Sciatic nerve (tissue), 2 donors: ENCODE measurements at places on chromosomes 3 and 15.

DNA sequence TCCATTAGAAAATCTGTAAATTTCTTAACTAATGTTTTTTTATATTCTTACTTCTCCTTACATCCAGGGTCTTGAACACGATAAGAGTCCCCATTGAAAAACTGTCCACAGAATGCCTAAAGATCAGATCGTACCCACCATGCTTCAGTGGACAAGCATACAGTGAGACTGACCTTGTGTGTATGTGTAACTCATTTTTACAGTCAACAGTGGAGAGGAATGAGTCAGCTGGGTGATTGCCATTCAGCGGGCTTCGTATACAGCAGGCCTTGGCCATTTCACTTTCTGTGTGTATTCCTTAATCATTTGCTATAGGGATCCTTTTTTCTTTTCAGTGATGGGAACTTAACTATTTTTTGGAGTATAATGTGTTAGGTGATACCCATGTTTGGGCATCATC, 10.6 kb downstream of the PARP14 start:
- no peak for DNase-seq

GRCh38 chr3:13011573-13012220, 61.5 kb downstream of the IQSEC1 start:
- no peak for DNase-seq

DNA sequence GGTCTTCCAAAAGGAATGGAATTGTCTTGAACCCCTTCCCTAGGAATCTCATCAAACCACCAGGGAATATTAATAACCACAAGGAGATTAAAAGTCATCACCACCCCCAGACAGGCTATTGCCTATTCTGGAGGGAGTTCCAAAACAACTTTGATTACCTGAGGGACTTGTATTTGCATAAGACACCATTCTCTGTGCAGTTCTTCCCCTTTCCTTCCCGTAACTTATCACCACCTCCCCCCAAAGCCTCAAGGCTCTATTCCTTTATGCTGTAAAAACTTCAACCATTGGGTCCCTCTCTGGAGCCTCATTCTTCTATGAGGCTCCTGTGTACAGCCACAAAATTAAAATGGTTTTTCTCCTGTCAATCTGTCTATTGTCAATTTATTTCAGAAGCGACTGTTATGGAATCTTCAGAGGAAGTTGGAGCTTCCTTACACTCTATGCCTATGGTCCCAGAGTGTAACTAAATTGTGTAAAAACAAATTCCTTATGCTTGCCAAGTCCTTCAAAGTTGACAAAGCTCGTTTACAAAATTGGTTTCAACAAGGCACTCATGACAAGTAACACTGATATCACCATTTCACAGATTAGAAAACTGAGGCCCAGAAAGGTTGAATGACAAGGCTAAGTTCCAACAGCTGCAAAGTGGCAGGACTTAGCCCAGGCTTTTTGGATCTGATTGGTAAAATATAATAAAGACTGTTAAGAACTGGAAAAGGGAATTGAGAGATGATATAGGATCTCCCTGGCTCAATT, 68.3 kb upstream of the HERC1 start:
- no peak for DNase-seq

GRCh38 chr3:164023480-164023879, 1054.8 kb downstream of the SI start:
- DNase-seq: no peak

DNA sequence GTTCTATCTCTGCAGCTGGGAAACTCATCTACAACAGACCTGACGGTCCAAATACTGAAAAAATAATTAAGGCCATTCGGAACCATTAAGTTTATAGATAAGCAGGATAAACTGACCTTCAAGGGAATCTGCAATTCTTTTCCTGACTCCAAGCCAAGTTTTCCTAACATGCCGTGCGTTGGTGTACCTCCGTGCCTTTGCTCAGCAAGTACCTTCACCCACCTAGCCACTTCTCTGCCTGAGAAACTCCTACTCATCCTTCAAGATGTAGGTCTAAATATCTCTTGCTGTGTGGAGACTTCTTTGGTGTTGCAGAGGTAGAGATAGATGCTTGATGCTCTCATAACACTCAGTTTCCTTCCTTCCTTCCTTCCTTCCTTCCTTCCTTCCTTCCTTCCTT, 24.2 kb upstream of the BNC1 start:
- no peak for DNase-seq

DNA sequence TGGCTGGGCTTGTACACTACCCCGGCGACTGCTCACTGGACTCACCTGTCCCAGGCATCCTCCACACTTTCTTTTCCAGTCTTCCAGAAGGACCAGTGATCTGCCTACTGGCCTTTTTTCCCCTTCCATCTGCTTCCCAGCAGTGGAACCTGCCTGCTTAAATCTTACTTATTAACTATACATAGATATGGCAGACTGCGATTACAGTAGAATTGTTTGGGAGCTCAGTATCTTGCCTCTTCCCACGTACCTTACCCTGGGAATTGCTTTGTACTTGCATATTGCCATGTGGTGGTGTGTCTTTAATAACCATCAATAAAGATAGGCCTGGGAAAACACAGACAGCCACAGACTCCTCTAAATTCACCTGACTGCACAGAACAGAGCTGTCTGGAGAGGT, 11.8 kb upstream of the HES1 start:
- DNase-seq: no peak

- DNase-seq: no peak
These were observed 29.7 kb downstream of the CNTN3 start for GRCh38 chr3:74584782-74585181.

- no peak for DNase-seq
These were observed 86.6 kb upstream of the AGBL1 start for GRCh38 chr15:85993116-85993515.

GRCh38 chr3:194609601-194610000, 23.6 kb downstream of the TMEM44 start:
- no peak for DNase-seq

- no peak for DNase-seq
These were observed 361.4 kb upstream of the IL12A start for GRCh38 chr3:159627229-159627628.

- DNase-seq: no peak
These were observed 19.0 kb downstream of the C2CD4A start for GRCh38 chr15:62085740-62086139.

DNA sequence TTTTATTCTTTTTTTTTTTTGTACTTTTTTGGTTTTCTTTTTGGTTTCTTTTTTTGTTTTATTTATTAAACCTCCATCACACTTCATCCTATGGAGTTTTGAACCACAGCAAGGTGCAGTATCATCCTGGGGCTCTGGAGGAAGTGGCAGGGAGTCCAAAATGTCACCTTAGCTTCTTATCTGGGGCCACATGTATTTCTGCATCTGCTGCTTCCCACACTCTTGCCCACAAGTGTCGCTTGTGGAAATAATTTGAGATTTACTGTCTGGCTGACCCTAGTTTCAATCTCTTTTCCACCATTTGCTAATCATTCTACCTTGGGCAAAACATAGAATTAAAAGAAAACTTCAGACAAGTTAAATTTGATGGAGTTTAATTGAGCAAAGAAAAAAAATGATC, 6.4 kb downstream of the OPA1 start:
- no peak for DNase-seq

DNA sequence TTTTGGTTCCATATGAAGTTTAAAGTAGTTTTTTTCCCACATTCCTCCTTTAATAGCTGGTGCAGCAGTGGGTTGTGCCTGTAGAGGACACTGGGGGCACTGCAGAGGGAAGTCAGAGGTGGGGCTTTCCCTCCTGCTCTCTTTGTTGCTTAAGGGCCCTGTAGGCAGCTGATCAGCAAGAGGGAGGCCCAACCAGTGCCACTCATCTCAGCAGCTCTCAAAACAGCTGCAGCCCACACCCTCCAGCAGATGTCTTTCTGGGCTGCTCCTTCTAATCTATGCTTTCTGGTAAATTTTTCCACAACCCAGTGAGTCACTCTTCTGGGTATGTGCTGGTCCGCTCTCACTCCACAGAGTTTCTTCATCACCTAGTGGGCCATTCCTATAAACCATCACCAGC, 263.8 kb downstream of the FEZF2 start:
- DNase-seq: no peak

- no peak for DNase-seq
These were observed 213.3 kb upstream of the CFAP20DC start for GRCh38 chr3:59263152-59263551.

DNA sequence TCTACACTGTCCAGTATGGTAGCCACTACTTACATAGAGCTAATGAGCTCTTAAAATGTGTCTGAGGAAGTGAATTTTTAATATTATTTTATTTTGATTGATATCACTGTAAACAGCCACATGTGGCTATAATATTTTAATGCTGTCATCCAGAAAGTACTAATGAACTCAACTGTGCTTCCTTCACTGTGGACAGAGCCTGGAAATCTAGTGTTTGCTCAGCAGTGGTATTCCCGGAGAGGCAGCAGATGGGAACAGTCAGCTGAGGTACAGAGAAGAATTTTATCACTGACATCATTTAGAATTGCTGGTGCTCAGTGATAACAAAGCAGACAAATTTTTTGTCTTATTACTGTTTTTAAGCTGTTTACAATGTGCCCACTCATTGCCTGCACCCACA, 68.7 kb upstream of the ACP3 start:
- no peak for DNase-seq

GRCh38 chr15:48617619-48618018, 27.9 kb downstream of the FBN1 start:
- DNase-seq: no peak

- DNase-seq: no peak
These were observed 62.6 kb upstream of the PDZRN3 start for GRCh38 chr3:73687106-73688004.

GRCh38 chr15:73928241-73928579, 1.9 kb downstream of the LOXL1 start:
- DNase-seq: no peak
